ENCODE measurements at places on chromosomes 7 and 10.

- DNase-seq = no peak
These were observed 10.4 kb downstream of the NXPH1 start for GRCh38 chr7:8443576-8444467.

GRCh38 chr7:146115851-146116520 lies 615 bp upstream of the CNTNAP2 start:
- peak; percentile 20 for DNase-seq

- no peak for DNase-seq
These were observed 124.2 kb downstream of the PPP1R3A start for GRCh38 chr7:113794573-113794972.

DNA sequence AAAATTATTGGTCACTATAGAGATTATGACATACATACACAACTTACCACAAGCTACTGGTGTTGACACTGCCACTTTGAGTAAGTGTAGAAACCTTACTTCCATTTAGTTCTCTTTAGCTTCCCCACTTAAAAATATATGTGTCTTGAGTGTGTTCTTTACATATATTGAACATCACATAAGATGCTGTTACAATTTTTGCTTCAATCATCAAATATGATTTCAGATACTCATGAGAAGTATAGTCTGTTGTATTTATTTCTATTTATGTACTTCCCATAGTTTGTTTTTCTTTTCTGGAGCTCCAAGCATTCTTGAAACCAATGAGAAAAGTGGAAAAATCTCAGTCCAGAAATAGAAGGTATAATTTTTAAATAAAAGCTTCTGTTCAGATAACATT lies 102.7 kb upstream of the SDK1 start:
- no peak for DNase-seq

- DNase-seq = no peak
These were observed 35.3 kb upstream of the KCNIP2 start for GRCh38 chr10:101878869-101879268.

DNA sequence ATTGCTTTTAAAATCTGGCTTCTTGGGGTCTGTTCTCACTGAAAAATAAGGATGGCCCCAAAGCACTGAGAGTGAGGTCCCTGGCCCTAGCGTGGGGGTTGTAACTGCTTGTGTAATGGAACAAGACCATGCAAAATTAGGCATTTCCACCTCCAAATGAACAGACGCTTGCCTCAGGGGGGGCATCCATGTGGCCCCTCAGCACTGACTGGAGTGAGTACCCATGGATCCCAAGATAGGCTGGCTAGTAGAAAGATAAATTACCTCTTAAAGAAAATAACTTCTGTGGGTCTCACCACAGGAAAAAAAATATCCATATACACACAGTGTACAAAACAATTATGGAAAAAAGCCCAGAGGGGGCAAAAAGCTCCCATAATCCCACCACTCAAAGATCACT lies 15.2 kb upstream of the CPA1 start:
- no peak for DNase-seq

DNA sequence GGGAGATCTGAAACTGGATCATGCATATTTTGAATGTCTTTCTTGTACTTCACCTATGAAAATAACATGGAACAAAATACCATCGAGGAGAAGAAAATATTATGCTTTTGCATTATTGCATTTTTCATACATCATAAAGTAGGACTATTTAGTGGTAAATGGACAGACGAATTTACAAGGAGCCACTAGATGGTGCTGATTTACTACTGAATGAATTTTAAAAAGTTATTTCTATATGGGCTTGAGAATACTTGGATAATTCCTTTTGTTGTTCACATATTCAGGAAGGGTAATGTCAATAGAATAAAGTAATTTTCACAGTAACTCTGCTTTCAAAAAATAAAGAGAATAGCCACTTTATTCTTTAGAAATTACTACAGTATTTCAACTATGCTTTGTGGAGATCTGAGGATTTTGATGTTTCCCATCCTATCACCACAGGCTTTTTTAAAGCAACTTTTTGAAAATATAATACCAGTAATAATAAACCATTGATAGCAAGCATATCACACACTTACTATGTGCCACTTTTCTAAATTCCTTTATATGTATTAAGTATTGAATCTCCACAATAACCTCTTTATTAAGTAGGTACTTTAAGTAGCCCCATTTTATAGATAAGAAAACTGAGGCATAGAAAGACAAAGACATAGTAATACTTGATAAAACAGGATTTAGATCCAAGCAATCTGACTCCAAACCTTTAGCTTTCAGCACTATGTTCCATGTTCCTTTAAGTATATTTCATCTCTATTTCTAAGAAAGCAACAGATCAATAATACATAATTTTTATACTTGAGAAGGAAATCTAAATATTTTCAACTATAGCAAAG lies 38.6 kb downstream of the NEBL start:
- DNase-seq = peak; percentile 11

- DNase-seq = no peak
These were observed 613.1 kb downstream of the SUGCT start for GRCh38 chr7:40747856-40748255.

GRCh38 chr7:132075515-132075914 lies 500.8 kb downstream of the PLXNA4 start:
- DNase-seq = no peak

DNA sequence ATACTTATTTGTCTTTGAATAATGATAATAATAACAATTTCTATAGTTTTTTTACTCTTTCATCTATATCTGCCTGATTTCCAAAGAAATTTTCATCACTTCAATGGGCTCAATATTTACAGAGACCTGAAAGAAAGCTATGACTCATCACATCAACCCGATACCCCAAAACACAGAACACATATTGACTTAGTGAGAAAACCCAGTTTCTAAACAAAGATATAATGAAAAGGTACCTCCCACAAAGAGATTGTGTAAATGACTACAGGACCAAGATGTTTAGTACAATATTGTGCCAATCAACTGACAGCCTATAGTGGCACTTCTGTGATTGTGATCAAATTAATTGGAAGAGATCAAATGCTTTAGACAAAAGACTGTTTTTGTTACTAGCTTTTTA lies 133.9 kb downstream of the PCDH15 start:
- DNase-seq = no peak

- DNase-seq = no peak
These were observed 32.0 kb upstream of the FERD3L start for GRCh38 chr7:19177269-19177668.

- DNase-seq = no peak
These were observed 49.2 kb upstream of the NANOS1 start for GRCh38 chr10:118980135-118980865.

Measured in globus pallidus (tissue), 1 donor.